Kidney (tissue), 22 donors: ENCODE measurements at places on chromosomes 5 and 9. TPM values are rescaled to one million over a fixed set of nuclear protein-coding genes. Genes with fewer than 3 reads are reported as not detected.

The DND1 gene
- total RNA-seq, result 1.0 TPM

The OTP gene
- total RNA-seq, result not detected

The IRGM gene
- total RNA-seq, result 0.44 TPM

The PCDHB8 gene
- total RNA-seq, result 3.7 TPM

The TOR4A gene
- total RNA-seq, result 23.8 TPM

The NPR2 gene
- total RNA-seq, result 17.0 TPM

- no peak for DNase-seq
Measured at GRCh38 chr9:127033061-127033460, 89.4 kb downstream of the ANGPTL2 start.

DNA sequence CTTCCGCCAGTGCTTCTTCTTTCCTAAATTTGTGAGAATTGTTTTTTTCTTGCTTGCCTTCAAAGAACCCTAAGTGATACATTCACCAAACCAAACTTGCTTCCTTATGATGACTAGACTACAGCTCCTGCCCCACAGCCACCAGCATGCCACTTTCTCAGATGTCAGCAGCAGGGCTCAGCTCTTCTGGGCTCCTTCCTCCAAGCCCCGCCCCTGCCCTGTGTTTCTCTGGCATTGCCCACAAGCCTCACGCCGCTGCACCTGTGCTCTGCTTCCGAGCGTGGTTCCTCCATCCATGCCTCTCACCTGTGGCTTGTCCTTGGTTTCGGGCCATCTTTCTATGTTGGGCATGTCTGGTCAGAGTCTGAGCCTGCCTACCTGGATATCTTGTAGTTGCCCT lies 10.6 kb downstream of the UNC5A start:
- DNase-seq, result no peak

- DNase-seq, result no peak
Measured at GRCh38 chr9:71626395-71626794, 141.9 kb downstream of the CEMIP2 start.

DNA sequence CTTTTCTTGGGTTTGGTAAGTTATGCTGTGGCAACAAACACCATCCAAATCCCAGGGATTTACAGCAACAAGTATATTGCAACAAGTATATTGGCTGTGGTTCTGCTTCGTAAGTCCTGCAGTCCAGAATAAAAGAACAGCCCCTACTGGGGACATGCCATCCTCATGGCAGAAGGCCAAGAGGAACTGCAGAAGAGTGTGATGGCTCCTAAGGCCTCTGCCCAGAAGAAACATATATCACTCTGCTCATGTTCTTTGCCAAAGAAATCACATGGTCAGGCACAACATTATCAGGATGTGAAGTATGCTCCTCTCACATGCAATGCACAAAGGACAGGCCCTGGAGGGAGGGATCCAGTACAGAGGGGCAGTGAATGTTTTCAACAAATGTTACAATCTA lies 159.6 kb upstream of the TAS2R1 start:
- DNase-seq, result no peak

DNA sequence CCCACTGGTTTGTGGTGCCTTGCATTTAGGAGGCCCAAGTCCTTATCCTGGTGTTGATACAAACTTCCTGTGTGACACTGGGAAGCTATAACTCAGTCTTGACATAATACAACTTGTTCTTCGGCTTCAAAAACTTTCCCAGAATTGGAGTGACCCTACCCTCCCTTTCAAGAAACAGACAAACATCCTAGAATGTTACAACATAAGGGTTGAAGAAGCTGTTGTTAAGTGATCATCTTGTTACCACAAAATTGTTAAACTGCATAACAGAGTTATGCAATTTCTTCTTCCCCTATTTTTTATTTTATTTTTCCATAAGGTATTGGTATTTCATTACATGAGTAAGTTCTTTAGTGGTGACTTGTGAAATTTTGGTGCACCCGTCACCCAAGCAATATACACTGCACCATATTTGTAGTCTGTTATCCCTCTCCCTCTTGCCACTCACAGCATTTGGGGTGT lies 21.3 kb downstream of the TLR4 start:
- no peak for DNase-seq

DNA sequence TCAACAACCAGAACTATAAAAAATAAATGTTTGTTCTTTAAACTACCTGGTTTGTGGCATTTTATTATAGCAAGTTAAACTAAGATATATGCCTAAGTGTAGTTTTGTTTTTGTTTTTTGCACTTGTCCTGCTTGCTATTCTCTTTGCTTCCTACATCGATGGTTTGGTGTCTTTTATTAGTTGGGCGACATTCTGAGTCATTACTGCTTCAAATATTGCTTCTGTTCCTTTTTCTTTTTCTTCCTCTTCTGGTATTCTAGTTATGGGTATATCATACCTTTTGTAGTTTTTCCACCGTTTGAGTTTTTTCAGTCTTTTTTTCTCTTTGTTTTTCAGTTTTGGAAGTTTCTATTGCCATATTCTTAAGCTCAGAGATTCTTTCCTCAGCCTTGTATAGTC lies 86.9 kb downstream of the MACIR start:
- no peak for DNase-seq

GRCh38 chr5:151179489-151179840 lies 21.9 kb upstream of the ANXA6 start:
- no peak for DNase-seq

GRCh38 chr9:134262035-134262434 lies 64.2 kb upstream of the RXRA start:
- no peak for DNase-seq

DNA sequence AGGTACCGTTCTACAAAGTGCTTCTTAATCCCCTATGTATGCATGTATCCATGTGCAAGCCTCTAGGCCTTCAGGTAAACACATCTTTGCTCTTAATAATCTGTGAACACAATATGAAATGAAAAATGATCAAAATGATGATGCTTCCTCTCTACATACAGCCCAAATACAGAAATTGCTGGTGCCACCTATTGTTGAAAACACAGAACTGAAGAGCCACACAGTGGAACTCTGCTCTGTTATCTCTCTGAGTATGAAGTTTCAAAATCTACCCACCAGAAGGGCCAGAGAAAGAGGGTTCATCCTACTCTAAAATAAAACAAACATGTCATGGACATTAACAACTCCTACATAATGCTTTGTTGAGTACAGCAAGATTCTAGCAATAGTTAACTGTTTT lies 71.3 kb downstream of the GLIS3 start:
- no peak for DNase-seq

DNA sequence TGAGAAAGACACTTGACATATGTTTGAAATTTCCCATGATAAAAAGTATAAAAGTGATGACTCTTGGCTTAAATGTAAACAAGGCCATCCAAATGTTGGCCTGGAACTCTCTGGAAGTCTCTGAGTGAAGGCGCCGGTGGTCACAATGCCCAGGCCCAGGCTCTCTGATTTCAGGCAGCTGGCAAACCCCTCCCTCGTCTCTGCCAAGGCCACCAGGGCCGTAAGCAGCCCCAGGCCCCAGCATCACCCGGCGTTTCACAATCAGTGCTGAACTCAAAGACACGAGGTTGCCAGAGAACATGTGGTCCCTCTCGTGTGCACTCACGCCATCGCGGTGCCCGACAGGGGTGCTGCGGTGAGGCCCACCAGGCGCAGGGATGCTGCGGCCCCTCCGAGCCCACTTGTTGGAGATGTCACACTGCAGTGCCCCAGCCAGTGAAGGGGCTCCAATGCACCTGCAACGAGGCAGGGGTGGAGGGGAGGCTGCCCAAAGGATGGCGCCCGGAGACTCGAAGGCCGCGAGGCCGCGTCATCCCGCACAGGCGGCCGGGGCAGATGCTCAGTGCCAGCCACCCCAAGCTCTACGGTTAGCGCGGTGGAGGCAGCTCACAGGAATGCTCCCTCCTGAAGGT lies 15.0 kb downstream of the LPCAT1 start:
- DNase-seq, result no peak

- no peak for DNase-seq
Measured at GRCh38 chr9:102237520-102237919, 499.1 kb upstream of the GRIN3A start.

DNA sequence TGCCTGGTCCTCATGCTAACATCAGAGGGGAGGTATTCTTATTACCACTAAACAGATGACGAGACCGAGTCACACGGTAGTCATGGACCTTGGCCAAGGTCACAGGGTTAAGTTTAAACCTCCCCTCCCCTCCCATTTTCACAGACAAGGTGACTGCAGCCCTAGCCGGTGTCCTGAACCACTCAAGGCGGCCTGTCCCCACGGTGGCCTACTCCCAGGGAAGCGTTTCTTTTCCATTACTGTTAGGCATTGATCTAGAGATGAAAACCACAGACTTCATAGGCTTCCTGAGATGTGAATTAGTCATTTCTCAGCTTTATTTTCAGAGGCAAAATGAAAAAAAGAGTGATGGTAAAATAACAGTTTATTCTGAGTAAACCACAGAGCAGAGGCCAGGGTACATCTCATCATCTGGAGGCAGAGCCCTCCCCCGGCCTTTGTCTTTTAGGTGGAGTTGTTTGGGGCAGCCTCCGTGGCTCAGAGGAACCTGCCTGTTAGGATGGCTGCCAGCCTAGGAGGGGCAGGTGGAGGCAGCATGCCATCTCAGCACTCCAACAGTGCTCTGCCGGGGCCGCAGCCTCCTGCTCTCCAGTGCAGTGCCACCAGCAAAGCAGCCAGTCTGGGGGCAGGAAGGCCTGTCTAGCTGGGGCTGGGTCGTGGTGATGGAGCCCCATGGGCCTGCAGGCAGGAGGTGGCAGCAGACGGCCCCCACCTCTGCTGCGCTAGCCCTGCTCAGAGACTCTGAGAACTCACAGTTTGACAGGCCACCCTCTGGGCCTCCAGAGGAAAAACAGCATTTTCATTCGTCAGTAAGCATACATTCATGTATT lies 71.2 kb downstream of the RAPGEF1 start:
- DNase-seq, result no peak

DNA sequence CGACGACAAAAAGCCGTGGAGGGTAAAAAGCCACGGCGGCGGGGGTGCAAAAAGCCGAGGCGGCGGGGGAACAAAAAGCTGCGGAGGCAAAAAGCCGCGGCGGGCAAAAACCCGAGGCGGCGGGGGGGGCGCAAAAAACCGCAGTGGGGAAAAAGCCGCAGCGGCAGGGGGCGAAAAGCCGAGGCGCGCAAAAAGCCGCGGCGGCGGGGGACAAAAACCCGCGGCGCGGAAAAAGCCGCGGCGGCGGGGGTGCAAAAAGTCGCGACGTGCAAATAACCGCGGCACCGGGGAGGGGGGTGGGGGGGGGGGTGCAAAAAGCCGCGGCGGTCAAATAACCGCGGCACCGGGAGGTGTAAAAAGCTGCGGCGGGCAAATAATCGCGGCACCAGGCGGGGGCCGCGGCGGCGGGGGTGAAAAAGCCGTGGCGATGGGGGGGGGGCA lies 511.5 kb downstream of the FOXD4L5 start:
- DNase-seq, result peak; percentile 8

DNA sequence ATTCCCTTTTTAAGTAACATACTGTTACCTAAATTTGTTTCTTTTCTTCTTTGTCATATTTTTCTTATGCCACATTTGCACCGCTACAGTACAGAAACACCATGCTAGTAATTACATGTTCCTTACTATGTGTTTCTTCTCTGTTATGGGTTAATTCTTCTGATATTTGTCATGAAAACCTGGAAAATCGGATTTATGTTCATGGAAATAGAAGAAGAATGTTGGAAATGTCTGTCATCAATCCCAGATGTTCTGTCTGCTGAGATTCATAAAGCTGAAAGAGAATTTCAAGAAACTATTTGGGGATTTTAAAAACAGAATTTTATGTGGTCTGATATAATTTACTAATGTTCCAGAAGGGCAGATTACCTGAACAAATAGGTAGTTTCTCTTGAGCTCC lies 305.2 kb upstream of the NREP start:
- no peak for DNase-seq

- DNase-seq, result no peak
Measured at GRCh38 chr9:133887540-133888047, 104.5 kb downstream of the VAV2 start.
